ENCODE measurements at places on chromosomes 12 and 14.

DNA sequence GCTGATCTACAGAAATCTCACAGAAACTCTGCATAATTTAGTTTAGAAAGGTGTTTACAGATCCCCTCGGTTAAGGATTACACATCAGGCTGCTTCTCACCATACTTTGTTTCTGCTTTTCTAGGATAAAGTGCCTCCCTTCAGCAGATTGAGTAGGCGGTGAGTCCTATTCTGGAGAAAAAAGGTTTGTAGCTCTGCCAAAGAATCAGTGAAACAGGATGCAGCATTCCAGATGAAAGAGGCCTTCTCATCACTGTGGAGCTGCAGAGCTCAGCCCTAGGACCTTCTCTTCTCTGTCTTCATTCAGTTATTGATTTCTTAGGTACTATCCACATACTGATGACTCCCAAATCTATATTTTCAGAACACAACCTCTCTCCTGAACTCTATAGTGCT is 155.5 kb upstream of the KRR1 start:
- DNase-seq, result no peak

- no peak for DNase-seq
These were observed 23.0 kb downstream of the ISCA2 start for GRCh38 chr14:74516451-74517160.

- DNase-seq, result no peak
These were observed 95.3 kb downstream of the BICD1 start for GRCh38 chr12:32201976-32202375.

- DNase-seq, result no peak
These were observed 50.2 kb downstream of the MIPOL1 start for GRCh38 chr14:37247791-37248461.

DNA sequence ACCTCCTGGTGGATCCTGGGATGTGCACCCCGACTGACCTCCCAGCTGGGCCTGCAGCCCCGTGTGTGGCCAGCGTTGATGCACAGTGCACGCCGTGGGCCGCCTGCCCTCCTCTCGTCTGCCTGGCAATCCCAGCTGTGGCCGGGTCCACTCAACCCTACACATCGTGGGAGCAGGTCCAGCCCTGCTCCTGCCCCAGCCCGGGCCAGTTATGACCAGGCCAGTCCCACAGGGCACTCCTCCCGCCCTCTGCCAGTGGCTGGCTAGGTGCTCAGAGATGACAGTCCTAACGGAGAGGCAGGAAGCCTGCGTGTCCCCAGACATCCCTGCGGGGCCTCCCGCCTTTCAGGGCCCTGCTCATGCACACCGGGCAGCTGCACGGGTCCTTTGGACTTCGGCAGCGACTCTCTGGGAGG is 10.8 kb downstream of the GALNT9 start:
- DNase-seq, result no peak

DNA sequence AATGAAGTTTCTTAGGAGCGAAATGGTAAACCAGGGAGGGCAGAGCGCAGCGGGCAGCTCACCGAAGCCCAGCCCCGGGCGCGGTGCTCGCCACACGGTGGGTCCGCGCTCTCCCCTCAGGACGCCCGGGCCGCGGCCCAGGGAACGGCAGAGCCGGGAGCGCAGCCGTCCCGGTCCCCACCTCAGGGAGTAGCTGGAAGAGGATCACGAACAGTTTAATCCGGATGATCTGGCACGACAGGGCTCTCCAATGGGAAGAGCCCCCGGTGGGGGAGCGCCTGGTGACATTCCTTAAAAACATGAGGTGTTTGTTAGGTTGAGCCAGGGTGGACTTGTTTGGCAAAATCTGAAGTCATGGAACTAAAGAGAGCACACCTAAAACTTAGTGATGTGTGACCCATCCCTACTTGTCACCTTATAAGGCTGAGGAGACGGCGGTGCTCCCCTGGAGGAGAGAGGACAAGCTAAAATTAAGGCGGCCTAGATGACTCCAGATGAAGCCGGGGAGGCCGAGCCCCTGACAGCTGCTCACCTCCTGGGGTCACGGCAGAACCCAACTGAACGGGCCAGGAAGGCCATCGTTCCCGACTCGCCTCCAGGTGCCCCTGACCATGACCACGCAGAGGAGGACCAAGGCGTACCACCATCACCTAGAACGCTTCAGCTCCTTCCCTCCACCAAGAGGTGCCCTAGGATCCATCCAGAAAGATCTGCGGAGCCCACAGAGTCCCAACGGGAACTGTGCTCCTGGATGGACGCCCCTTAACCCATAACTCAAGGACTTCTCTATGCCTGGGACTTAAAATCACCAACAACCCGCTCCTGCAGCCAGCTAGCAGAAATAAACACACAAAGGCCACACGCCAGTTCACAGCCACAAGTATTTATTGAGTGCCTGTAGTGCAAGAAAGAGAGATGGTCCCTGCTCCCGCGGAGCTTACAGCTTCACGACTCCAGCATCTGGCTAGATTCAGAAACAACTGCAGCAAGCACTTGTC is 866 bp upstream of the PITPNM2 start:
- no peak for DNase-seq

GRCh38 chr12:65822732-65823512 is 1.4 kb upstream of the HMGA2 start:
- no peak for DNase-seq

DNA sequence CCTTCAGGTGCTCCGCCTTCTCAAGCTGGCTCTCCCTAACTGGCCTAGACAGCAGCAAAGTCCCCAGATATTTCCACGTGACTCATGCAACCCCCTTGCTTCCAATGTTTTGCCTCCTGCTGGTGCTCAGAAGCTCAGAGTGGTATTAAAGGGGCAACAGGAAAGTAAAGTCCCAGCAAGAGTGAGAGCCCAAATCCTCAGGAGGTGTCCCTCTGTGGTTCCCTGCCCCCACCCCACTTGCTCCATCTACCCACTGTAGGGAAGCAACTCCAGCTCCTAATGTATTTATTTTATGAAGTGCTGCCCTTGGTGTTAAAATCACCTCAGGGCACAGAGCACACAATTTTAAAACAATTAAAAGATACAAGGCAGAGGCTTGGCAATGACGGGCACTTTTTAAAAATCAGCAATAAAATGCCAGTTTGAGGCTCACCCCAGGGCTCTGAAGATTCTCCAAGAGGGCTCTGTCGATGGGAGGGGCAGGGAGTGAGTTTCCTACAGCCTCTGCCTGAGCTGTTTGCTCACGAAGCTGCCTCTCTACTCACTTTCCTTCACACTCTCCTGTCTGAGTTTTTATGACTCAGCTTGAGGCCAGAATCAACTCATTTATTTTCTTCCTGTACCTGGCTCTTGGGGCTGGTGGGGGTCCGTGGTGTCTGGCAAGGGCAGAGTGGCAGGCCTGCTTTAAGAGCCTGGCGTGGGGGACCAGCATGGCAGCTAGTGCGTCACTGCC is 81.9 kb upstream of the MAX start:
- DNase-seq, result no peak

GRCh38 chr12:69066492-69067373 is 133.8 kb upstream of the CPM start:
- DNase-seq, result no peak

DNA sequence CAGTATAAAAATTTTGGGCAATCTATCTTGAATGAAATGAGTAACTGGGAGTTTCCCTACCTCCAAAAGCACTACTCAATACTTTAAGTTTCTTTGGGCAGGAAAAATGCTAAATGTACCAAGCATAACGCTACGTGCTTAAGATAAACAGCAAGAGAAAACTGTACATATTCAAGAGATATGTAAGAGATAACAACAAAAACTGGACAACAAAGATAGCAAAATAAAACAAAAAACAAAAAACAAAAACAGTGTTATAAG is 20.0 kb downstream of the PTGES3 start:
- DNase-seq, result no peak

DNA sequence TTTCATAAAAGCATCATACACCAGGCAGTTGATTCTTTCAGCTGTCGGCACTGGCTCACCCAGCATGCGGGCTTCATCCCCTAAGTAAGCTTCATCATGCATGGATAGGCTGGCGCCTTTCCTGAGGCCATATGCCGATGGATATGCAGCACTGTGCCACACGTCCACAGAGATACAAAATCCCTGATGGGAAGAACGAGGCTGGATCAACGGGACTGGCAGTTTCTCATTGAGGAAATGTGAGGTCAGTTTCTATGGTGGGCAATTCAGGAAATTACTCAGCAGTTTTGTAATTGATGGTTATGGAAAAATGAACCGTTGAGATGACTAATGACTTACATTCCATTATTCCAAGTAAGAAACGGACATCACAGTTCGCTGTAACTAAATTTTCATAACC is 453.8 kb downstream of the TMEM121 start:
- no peak for DNase-seq

DNA sequence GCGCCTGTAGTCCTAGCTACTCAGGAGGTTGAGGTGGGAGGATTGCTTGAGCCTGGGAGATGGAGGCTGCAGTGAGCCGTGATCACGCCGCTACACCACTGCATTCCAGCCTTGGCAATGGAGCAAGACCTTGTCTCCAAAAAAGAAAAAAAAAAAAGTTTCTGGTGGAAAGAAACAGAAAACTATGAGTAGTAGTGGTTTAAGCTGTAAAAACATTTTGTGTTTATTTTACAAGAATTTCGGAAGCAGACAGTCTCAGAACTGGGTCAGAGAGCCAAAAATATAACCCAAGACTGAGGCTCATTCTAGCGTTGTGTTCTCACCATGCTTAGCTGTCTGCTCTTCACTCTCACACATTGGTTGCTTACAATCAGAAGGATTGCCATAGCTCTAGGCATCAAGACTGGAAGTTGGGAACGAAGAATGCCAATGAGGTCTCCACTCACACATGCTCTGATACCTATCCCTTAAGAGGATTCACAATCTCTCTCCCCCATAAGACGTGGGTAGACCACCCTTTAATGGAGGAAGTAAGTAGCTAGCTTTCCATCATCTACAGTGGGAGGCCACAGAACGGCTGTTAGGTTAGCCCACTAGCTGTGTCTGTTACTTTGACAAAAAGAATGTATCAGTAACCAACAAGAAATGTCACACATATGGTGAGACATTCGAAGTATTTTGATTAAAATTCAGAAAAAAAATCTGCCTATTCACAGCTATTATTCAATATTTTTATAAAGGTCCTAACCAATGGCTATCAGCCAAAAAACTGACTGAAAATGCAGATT is 117.6 kb upstream of the RASSF8 start:
- no peak for DNase-seq

DNA sequence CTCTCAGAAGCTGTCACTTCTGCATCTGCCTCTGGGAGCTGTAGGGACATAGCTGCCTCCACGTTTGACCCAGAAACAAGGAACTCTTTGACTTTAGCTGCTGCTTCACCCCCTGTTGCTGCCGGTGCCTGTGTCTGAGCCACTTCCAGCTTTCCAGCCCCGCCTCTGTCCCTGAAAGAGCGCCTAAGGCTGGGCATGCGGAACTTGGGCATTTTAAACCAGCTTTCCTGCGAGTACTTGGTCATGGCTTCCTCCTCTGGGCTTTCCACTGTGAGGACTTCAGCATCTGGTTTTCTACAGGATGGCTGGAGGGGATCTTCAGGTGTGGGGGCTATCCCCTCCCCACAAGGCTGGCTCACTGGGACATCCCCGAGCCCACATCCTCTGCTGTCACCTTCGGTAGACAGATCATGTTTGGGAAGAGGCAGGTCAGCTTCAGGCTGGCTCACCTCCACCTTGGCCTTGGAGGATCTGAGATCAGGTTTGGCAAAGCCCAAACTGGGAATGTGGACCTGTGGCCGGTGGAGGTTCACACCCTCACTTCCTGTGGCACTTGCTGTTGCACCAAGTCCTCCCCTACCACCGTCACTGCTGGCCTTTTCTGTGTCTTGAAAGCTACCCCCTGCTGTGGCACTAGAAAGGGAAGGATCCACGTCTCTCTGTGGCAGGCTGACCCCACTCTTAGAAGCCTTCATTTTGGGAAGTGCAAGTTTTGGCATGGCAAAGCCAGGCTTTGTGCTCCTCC is 15.2 kb downstream of the PLD4 start:
- DNase-seq, result no peak

DNA sequence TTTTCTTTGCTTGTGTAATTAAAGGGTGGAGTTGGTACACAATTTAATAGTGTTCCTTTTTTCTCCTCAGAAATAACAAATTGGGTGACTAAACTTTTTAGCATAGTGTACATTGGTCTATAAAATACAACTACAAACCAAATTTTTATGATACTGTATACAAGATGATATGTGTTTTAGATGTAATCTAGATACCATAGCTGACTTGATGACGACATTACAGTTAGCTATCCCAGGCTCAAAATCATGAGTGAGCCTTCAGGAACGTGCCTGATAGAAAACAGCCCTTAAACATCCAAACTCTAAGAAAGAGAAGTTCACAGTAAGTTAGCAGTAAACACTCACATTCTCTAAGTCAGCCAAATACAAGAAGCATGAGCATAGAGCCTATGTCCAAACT is 99.0 kb upstream of the SSTR1 start:
- DNase-seq, result no peak

DNA sequence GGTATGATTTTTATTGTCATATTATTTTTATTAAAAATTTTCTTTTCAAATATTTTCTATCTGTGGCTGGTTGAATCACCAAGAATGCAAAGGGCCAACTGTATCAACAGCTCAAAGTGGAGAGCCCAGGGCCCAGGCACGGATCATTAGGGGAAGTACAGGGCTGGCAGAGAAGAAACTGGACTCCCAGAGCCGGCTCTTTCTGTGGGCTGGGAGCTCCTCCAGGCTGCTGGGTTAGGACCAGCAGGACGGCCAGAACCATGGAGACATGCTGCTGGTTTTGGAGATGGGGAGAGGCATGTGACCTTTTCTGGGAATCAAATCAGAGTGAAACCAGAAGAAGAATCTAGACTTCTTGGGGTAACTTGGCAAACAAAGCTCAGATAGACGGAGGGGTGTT is 220.5 kb downstream of the CACNA1C start:
- DNase-seq, result no peak

- DNase-seq, result no peak
These were observed 236.4 kb upstream of the RGS6 start for GRCh38 chr14:71695611-71696350.

GRCh38 chr12:117514016-117514415 is 152.6 kb upstream of the NOS1 start:
- no peak for DNase-seq

- DNase-seq, result no peak
These were observed 200.6 kb upstream of the STXBP6 start for GRCh38 chr14:25250516-25250915.

DNA sequence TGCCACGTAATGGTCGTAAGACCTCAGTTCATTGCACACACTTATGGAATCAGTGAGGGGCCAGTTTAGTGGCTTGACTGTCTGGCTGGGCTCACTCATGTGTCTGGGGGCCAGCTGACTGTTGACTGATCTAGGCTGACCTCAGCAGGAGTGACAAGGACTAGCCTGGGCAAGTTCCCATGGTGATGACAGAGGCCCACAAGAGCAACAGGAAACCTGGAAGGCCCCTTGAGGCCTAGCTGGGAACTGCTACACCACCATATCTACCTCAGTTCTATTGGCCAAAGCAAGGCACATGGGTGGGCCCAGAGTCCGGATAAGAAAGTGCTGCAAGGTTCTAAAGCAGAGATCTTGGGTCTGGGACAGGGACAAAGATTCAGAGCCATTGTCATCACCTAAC is 21.3 kb upstream of the RFLNA start:
- DNase-seq, result no peak

- no peak for DNase-seq
These were observed at the start of gene PLEKHA5 for GRCh38 chr12:19129486-19130223. Gene PLEKHA5, plus strand, starts transcription at chr12:19129733. Its CDS starts 67 bp downstream, at chr12:19129800.

All from T-helper 2 cell (primary cell).